ENCODE measurements at places on chromosomes 3 and 15.

DNA sequence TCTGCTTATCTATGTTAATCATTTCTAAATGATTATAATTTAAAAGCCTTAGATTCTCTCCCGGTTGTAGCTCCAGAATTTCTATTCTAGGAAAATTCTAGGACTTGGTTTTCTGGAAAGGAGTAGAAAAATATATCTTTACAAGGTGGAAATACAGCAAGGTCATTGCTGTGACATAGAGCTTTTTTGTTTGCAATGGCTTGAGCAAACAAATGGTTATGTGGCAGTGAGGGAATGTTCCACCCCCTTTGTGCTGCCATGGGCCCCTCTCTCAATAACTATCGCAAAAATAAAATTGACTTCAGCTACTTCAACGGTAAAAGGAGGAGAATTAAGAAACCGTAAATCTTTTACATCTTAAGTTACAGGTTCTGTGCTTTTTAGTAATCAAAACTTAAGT, 517.1 kb downstream of the EPHA3 start:
- no peak for DNase-seq

- DNase-seq: peak; percentile 62
Measured at GRCh38 chr3:172307141-172307560, 141.1 kb downstream of the GHSR start.

DNA sequence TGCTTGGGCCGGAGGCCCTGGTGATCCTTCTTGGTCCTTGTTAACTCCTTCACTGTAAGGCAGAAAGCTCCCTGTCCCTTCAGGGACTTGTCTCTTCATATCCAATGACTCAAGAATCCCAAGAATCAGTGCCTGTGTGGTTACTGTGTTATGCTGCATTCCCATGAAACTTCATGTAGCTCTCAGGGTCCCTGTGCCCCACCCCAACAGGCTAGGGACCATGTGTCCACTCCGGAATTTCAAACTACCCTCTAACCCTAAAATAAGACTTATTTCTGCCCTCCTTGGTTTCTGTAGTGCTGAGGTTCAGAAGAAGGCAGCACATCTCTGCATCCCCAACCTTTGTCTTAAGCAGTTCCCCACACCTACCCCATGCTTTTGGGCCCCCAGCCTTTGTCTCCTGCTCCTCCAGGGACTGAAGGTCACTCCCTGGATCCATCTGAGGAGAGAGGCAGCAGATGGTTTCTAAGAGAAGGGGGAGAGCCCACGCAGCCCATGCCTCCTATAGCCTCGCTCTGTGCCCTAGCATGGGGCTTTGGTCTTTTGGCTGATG, 531 bp upstream of the MAP1A start:
- peak; percentile 54 for DNase-seq

- DNase-seq: no peak
Measured at GRCh38 chr15:58058073-58058472, 7.4 kb downstream of the ALDH1A2 start.

GRCh38 chr3:183161552-183162336, 790 bp downstream of the LAMP3 start:
- no peak for DNase-seq

DNA sequence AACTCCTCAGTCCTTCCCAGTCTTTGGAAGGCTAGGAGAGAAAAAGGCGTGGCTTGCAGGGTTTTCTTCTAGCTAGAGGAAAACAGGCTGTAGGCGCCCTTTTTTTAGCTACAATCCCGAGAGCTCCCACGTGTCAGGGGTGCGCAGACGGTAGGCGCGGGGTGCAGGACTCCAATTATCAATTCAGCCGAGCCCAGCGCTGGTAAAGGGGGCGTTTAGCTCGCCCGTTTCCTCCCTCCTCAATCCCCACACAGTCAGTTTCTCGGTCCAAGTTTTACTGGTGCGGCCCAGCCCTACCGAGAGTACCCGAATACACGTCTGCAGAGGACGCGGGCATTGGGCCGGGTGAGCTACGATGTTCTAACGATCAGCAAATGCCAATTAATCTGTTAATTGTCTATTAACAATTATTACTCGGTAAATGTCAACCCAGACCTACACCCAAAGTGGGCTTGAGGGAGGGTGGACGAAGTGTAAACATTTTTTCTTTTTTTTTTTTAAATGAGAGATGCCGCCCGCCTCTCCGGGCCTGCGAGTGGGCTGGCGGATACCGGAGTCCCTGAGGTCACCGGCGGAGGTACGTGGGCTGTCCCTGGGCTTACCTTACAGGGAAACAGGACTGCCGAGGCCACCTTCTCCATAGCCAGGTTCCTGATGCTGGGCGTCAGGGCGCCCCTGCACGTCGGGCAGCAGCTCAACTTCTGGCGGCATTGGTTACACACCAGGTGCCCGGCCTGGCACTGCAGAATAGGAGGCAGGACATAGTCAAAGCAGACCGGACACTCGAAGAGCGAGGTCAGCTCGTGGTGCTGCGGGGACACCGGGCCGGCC, 923 bp downstream of the SIAH2 start:
- DNase-seq: peak; percentile 70

All from EL (cell line).